ENCODE measurements at places on chromosomes 3 and 15.

DNA sequence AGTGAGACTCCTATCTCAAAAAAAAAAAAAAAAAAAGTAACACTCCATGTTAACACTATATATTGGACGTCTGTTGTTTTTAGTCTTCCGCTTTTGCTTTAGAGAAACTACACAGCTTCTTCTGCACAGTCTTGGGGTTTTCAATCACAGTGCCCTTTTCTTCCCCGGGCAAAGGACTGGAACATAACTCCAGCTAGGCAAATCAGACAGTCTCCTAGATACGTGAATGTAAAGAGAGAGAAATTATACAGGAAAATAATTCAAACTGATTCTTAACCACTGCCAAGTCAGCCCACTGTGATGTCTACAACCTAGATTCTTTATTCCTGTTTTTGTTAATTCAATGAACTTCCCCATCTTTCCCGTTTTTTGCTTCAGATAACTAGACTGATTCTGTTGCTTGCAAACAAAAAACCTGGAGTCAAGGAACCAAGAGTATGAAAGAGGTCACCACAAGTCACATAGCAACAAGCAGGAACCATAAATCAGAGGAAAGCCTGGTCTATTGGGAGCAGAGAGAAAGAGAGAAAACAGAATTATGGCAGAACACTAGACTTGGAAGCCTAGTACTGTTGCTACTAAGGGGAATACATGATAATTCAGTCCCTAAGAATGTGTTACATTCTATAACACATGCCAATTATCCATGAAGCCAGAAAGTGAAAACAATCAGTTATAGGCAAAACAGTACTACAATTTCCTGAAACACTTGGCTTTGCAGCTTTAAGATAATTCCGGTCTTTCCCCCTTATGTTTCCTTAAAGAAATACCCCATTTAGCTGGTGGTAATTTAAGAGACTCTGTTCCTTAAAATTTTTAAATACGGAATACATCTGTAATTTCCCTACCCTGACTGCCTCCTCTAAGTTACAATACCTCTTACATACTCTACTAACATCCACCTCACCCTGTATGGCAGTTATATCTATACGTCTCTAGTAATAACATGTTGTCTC lies 63.1 kb downstream of the TBL1XR1 start:
- DNase-seq: no peak

DNA sequence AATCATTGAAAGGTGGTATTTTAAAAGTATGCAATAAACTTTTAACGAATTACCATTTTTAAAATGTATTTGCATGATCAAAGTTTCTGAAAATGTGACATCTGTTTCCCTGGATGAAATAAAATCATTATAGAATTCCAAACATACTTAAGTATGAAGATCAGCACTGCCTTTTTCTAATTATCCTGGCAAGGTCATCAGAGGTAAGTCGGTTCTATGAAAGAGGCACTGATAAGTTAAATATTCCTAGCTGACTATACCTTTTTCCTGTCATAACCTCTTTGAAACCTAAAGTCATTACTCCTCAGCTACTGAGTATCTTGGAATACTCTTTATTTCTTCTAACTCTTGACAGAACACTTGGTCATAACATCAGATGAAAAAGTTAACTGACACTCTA lies 406.1 kb upstream of the ALCAM start:
- DNase-seq: no peak

GRCh38 chr15:39154227-39154638 lies 426.6 kb upstream of the THBS1 start:
- DNase-seq: no peak

DNA sequence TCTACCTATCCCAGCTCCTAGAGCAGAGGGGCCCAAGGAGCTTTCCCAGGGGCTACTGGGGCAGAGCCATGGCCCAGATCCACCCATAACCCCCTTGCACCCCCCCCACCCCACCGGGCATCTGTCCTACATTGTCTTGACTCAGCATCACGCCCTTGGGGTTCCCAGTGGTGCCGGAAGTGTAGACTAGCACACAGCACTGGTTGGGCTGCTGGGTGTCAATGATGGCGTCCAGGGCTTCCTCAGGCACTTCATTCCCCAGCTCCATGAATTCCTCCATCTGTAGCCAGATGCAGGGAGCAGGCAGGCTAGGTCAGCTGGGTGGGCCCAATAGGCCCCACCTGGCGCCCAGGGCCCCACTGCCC lies 33.2 kb downstream of the IDH3A start:
- DNase-seq: no peak

- no peak for DNase-seq
Observed at GRCh38 chr3:100086401-100086800, 27.9 kb downstream of the FILIP1L start.

GRCh38 chr3:61200270-61200669 lies 51.0 kb downstream of the FHIT start:
- DNase-seq: no peak

GRCh38 chr3:62027241-62027640 lies 346.1 kb downstream of the FEZF2 start:
- DNase-seq: no peak

GRCh38 chr3:39285332-39285731 lies 5.5 kb upstream of the CX3CR1 start:
- DNase-seq: no peak

DNA sequence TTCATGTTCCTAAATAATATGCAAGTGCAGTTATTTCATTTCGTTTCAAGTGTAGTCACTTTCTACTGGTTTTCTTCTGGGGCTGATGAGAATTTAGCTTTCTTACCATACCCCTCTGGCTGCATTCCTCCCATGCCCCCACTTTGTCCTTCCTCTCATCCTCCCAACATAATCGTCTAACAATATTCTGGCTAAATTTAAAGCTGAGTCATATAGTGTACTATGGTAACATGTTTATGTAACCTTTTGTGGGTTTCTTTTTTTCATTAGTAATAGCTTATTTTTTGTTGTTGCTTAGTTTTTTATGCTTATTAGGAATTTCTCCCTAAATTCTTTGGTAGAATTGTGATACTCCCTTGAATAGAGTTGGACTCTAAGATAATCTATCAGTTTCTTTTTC lies 30.5 kb downstream of the DUT start:
- DNase-seq: no peak

DNA sequence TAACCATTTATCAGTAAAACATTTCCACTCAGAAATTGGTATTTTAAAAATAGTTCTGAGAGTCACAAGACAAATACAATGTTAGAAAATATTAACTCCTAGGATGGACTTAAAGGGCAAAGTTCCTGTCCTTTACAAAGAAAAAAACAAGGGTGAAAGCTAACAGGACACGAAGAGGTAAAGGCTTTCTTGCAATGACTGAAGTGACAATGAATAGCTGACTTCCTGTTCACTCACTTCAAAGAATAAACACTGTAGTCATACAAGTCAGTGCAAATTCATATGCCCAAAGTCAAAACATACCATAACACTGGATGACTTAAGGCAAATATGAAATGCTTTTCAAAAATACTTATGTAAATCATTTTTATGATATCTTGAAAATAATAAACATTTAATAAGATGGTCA lies 1389.8 kb upstream of the ALCAM start:
- no peak for DNase-seq

- no peak for DNase-seq
Observed at GRCh38 chr3:23253214-23253613, 50.1 kb downstream of the UBE2E2 start.

GRCh38 chr3:119239206-119239820 lies 1.4 kb downstream of the B4GALT4 start:
- no peak for DNase-seq

GRCh38 chr15:31824024-31824423 lies 206.3 kb upstream of the CHRNA7 start:
- DNase-seq: no peak

DNA sequence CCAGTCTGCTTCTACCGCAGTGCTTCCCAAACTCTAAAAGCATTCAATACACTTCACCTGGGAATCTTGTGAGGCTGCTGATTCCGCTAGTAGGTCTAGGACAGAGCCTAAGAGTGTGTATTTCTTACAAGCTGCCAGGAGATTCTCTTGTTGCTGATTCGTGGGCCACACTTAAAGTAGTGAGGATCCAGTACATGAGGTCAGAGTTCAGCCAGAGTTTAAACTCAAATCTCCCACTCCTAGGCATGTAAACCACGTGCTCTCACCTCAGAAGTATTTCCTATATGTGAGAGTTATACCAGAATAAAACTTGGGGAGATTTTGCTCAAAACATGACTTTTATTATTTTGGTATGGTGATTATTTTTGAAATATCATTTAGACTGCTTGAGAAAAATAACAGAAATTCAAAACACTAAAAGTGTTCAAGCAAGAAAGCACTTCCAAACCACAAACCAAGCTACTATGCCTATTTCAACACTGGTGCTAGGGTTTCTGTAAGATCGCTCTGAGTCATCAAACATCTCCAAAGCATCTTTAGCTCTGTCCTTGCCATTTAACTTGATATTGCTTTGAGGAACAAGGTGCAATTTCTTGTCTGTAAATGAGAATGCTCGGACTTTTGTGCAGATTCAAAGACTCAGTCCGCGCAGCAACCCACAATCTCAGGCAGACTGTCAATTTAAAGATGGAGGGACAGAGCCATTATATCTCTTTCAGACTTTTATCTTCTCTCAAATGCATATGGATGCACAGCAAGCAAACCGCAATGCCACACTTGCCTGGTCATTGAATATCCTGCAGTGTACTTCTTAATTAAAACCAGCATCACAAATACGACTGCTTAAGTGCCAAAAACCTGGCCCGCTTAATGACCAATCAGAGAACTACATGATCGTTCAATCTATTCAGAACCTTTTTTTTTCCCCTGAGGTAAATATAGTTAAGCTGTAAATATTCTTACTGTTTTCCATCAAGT lies 59.8 kb downstream of the AGTR1 start:
- DNase-seq: no peak

DNA sequence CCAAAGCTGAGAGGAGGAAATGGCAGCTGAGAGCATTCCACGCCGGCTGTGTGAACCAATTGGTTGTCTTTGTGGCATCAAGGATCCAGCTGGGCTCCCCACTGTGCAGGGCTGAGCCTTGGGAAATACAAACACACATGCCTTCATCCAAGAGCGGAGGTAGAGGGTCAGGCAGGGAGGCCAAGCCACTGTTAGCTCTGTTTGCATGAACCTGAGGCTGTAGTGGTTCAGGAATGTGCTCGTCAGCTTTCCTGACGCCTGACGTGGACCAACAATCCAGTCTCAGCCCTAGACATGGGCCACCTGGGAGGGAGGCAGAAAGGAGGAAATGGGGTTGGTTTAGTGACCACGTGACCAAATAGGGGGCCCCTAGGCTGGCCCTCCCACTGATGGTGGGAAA lies 276.9 kb downstream of the TLE3 start:
- no peak for DNase-seq

GRCh38 chr15:34721802-34722438 lies 32.9 kb downstream of the GJD2 start:
- DNase-seq: no peak

DNA sequence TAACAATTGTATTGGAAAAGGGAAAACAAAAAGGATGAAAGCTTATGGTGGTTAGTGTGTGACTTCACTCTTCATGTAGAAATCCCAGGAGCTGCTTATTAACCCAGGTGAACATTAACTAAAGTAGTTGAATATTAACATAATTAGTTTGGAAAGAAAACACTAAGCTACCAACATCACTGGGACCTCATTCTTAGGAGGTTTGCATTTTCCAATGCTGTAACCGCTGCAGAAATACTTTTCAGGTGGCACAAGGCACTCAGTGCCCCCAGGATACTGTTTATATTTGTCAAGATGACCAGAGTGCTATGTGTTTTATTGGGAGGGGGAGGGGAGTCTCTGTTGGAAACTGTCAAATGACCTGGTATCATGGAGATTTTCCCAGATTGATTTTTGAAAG lies 25.9 kb upstream of the VILL start:
- DNase-seq: no peak

GRCh38 chr15:27824841-27825422 lies 274.2 kb downstream of the OCA2 start:
- no peak for DNase-seq

DNA sequence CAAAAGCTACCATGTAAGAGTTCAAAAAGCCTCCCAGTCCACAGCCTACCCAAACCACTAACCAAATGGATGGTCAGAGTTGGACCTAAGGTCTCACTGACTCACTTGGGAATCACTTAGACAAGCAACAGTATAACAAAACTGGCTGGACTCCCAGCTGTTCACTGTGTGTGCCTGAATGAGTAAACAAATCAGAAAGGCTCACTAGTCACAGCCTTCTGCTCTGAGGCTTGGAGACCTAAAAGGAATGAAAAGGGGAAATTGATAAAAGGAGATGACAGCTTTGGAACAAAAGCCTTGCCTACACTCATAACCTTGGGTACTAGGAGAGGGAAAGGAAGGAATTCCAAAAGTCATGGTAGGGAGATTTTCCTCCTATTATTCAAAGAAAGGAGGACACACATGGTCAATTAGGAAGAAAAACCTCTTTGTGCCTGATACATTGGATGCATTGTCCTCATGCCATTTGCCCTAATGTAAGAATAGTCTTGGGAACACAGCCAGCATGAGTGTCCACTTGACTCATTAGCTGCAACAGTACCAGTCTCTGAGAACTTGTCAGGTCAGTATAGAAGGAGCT lies 92.3 kb downstream of the FRMD5 start:
- no peak for DNase-seq

- no peak for DNase-seq
Observed at GRCh38 chr15:31364301-31365031, 37.8 kb downstream of the KLF13 start.

- peak; percentile 74 for DNase-seq
Observed at GRCh38 chr3:50345586-50346234, at the start of gene ZMYND10. Gene ZMYND10 (minus strand): TSS chr3:50345732. CDS start chr3:50345579, 153 bp downstream.

GRCh38 chr15:94327356-94327936 lies 96.1 kb downstream of the MCTP2 start:
- no peak for DNase-seq

GRCh38 chr3:187695449-187695848 lies 6.9 kb downstream of the RTP2 start:
- DNase-seq: no peak

GRCh38 chr3:155097009-155097349 lies 16.9 kb downstream of the MME start:
- no peak for DNase-seq

DNA sequence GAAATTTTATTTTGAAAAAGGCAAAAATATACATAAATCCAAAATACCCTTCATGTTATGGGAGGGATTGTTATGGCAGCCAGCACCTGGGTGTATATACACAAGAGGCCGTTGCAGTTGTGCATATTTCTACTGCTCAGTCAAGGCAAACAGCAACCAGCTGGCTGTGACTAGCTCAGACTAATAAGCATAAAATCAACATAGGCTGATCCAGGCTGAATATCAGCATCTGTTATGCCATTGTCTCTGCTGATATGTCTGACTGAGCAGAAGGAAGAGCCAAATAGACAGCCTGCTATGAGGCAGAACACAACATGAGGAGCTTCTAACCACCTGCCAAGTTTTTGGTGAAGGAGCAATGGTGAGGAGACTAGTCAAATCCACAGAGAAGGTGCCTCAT lies 457.5 kb upstream of the ALCAM start:
- DNase-seq: no peak

- DNase-seq: no peak
Observed at GRCh38 chr3:79960594-79960993, 192.8 kb upstream of the ROBO1 start.

GRCh38 chr3:8223766-8224165 lies 277.9 kb upstream of the LMCD1 start:
- DNase-seq: no peak
